Left ventricle myocardium inferior (tissue), 1 donor: ENCODE measurements at places on chromosomes 2 and 18. TPM values are rescaled to one million over a fixed set of nuclear protein-coding genes. Genes with fewer than 3 reads are reported as not detected.

Gene YWHAQ
- 178 TPM for total RNA-seq

Gene FEV
- total RNA-seq = not detected

Gene KIF1A
- 2.0 TPM for total RNA-seq

Gene CABYR
- total RNA-seq = not detected

Gene CCNT2
- 16.9 TPM for total RNA-seq
